HT-29 (cell line): ENCODE measurements at places on chromosomes 3 and 15. TPM values are rescaled to one million over a fixed set of nuclear protein-coding genes. Genes with fewer than 3 reads are reported as not detected.
A peak's percentile ranks its signal among the peaks of the same experiment; 100 is the strongest.

GRCh38 chr3:52204337-52205073 is 6.5 kb downstream of the ALAS1 start:
- DNase-seq = peak; percentile 12

GRCh38 chr3:158732856-158733200 is 571 bp upstream of the RARRES1 start:
- no peak for DNase-seq

Gene GOLGA6L4
- total RNA-seq = 0.48 TPM in 1 of 2 replicates, not detected in the other

DNA sequence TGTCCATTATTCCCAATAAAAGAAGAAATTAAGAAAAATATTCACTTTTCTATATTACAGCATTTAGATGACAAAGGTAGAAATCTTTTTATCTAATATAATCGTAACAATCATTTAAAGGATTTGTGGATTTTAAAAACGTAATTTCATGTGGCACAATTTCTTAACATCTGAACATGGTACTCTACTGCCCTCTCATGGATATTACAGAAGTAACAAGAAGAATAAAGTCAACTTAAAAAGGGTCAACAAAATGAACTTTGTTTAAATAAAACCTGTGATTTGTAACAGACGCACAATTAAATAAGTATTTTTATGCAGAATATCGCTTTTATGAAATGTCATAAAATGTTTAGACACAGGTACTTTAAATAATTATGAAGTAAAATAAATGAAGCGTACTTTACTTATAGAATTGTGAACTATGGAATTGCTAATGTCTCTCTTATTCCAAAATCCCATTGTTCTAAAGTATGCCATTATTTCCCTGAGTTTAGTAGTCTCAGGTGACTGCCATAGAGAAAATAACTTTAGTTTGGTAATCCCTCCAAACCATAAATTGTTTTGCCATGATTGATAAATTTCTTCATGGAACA is 366.8 kb upstream of the ZNF385D start:
- DNase-seq = peak; percentile 28

Gene ITGB5
- 408 and 414 TPM in 2 replicates for total RNA-seq

- peak; percentile 91 for DNase-seq
Observed at GRCh38 chr15:90071220-90071807, 31.0 kb downstream of the IDH2 start.

Gene ADGRG7
- total RNA-seq = 0.08 and 0.13 TPM in 2 replicates

Gene PTX3
- total RNA-seq = not detected in 2 replicates

Gene SLC12A1
- not detected in 2 replicates for total RNA-seq

Gene PLAAT1
- total RNA-seq = 0.51 TPM in 1 of 2 replicates, not detected in the other

- no peak for DNase-seq
Observed at GRCh38 chr3:184399410-184399809, 19.6 kb downstream of the CHRD start.

GRCh38 chr15:73654659-73655058 is 21.5 kb upstream of the NPTN start:
- DNase-seq = no peak

DNA sequence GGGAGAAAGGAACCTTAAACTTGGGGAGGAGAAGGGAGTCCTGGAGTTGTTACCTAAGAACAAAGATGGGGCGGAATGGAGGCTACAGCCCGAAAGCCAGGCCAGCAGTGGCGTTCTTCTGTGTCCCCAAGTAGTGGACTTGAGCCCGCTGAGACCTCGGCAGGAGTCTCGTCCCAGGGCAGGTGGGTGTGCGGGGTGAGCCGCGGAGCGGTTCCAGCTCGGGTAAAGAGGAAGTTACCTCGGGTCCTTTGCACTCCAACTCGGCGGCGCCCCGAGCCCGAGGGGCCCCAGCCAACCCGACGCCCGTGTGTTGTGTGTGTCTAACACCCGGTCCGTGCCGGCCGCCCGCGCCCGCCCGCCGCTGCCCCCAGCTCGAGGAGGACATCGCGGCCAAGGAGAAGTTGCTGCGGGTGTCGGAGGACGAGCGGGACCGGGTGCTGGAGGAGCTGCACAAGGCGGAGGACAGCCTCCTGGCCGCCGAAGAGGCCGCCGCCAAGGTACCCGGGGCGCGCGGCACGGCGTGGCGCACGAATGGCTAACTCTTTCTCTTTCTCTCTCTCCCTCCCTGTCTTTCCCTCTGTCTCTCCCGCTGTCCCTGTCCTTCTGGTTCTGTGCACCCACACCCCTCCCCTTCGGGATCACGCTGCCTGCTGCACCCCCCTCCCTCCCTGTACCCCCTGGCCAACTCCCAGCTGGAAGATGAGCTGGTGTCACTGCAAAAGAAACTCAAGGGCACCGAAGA is 959 bp downstream of the TPM1 start:
- DNase-seq = no peak

GRCh38 chr3:120854908-120855526 is 53.0 kb upstream of the STXBP5L start:
- no peak for DNase-seq

Gene GRAMD2A
- total RNA-seq = 0.03 and 0.29 TPM in 2 replicates

Gene COX5A
- total RNA-seq = 122 and 144 TPM in 2 replicates

DNA sequence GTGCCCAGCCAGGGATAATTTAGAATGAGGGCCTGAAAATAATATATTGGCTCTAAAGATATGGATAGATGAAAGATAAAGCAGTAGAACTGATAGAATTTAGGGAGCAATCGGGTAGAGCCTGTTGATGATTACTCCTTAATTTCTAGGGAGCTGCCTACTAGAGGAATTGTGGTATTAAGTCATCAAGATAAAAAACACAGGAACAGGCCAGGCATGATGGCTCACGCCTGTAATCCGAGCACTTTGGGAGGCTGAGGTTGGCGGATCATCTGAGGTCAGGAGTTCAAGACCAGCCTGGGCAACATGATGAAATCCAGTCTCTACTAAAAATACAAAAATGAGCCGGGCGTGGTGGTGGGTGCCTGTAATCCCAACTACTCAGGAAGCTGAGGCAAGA is 130.4 kb downstream of the PCCB start:
- DNase-seq = no peak

Gene CCR5
- not detected in 2 replicates for total RNA-seq

DNA sequence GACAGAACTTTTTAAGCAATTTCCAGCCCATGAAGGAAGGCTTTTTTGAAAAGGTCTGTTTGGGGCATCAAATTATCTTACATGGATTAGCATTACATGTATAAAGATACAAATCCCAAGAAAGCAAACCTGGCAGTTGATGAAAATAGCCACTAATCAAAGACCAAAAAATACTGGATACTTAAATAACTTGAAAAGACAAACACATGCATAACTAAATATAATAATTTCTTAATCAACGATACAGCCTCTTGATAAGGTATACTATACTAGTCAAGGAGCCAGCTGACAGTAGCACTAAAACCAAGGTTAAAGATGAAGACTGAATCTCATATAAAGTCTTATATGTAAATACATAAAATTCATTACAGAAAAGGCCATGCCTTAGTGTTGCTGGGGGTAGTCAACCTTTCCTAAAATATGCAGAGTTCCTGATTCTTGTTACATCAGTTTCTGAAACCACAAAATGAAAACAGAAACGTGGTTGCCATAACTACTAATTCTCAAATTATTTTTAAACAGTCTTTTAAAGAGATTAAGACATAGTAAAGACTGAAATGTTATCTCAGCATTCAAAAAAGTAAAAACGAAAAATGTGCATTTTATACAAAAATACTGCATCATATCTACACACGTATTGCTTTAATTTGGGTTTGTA is 2.0 kb downstream of the ANKRD28 start:
- no peak for DNase-seq

Gene RASSF1
- 24.2 and 30.2 TPM in 2 replicates for total RNA-seq

DNA sequence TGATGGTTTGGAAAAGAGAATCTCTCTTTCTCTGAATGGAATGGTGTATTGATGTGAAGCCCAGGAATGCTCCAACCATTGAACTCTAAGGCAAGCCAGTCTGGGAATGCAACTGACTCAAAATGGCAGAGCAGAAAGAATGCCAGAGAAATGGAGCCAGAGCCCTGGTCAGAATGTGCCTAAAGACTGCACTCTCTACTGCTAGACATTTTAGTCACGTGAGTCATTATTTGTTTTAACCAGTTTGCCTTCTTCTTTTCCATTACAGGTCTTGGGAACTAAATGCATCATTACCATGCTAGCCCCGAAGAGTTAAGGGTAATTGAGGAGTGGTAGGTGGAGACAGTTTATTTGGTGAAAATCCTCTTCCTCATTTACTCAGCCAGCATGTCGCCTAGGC is 67.3 kb upstream of the TRIM42 start:
- no peak for DNase-seq
